ENCODE measurements at places on chromosomes 11 and 22.

DNA sequence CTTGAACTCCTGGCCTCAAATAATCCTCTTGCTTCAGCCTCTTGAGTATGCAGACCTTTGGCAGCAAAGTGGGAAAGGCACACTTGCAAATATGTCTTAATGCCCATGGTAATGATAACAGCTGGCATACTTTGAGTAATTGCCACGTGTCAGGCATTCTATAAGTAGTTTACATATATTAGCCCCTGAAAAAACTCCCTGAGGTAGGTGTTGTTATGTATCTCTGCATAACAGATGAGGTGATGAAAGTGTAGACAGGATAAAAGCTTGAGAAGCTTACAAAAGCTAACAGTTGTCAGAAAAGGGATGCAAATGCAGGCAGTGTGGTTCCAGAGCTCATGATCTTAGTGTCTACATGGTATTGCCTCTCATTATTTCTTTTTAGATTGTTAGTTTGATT, 291.1 kb upstream of the C11orf87 start:
- no peak for DNase-seq

DNA sequence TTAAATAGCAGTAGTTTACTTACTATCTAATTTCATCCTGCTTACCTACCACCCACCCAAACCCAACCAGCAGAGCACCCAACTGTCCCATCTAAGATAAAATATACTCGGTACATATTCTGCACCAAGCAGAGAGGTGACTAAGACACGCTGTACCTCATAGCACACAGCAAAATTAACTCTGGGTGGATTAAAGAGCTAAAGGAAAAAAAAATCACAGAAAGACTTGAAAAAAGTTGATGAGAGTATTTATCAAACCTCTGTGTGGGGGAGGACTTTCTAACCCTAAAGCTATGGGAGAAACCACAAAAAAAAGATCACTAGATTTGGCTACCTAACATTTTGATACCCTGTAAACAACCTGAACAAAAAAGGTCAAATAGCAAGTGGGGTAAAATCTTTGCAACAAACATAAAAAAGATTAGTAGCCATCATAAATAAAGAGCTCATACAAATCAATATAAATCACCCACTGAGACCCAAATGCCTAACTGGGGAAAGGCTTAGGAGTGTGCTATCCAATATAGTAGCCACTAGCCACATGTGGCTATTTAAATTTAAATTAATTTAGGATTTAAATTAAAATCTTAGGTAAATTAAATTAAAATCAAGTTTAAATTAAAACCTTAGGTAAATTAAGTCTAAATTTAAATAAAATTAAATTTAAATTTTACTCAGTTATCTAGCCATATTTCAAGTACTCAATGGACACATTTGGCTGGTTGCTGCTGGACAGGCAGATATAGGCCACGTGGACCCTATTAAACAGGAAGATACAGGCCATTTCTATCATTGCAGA, 25.6 kb upstream of the CD5 start:
- DNase-seq = no peak

GRCh38 chr22:29642694-29643093, 39.3 kb downstream of the NF2 start:
- no peak for DNase-seq

DNA sequence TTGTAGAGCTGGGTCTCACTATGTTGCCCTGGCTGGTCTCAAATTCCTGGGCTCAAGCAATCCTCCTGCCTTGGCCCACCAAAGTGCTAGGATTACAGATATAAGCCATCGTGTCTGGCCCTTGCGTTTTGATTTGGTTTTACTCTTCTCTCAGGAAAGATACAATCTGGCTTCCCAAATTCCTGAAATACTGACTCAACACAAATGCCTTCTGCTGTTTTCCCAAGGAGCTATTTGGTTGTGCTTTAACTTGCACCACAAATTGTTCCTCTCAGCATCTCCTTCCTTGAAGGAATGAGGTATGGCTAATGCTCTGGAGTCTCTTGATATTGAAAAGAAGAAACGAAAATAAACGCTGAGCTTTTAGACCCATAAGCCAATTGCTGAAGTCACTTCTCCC, 110.0 kb upstream of the PAX6 start:
- DNase-seq = no peak

- DNase-seq = no peak
These were observed 17.4 kb upstream of the CREB3L1 start for GRCh38 chr11:46259971-46260560.

DNA sequence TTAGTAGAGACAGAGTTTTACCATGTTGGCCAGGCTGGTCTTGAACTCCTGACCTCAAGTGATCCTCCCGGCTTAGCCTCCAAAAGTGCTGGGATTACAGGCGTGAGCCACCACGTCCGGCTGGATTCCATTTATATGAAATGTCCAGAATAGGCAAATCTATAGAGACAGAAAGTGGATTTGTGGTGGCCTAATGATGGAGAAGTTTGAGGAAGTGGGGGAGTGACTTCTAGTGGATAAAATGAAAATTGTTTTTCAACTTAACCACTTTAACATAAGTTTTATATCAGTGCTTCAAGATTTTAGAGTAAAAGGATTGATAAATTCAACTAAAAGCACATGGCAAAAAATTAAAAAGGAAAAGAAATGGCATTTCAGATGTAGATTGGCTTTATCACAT, 66.2 kb downstream of the HIPK3 start:
- DNase-seq = peak; percentile 32

DNA sequence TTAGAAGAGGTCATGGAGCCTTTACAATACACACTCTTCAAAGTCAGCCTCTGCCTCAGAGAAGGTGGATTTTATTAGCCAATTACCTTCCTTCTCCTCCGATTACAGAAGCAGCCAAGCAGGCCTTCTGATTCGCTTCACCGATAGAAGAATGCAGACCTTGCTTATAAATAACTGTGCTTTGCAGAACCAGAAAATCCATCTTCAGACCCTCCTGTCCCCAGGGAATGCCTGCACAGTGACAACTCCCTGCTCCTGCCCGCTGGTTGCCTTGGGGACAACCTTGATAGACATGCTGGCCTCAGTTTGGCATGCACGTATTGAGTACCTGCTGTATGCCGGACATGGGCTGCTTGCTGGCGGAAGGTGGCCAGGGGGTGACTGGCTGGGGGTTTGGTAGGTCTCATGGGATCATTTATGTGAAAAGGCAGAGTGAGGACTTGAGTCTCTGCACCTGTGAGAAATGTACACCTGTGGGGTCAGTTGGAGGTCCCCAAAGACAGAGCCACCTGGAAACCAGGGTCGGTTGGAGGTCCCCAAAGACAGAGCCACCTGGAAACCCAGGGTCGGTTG, 1238.7 kb downstream of the BRD1 start:
- DNase-seq = no peak

GRCh38 chr11:104946907-104947306, 21.5 kb downstream of the CASP4 start:
- peak; percentile 81 for DNase-seq

- DNase-seq = no peak
These were observed 17.4 kb upstream of the MRGPRX2 start for GRCh38 chr11:19077965-19078364.

GRCh38 chr22:41015003-41015402, 63.8 kb downstream of the RBX1 start:
- DNase-seq = peak; percentile 27

DNA sequence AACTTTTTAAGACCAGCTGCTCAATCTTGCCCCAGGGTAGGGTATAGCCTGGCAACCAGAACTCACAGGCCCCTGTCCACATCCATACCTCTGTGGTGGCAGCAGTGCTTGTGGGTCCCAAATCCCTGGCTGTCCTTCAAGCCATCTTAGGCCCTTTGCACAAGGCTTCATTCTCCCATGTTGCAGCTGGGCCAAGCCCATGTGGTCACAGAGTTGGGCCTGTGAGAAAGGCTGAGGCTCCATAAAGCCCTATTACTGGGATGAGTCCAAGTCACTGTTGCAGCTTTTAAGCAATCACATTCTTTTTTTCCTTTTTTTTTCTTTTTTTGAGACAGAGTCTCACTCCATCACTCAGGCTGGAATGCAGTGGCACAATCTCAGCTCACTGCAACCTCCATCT, 47.9 kb upstream of the SLC25A1 start:
- no peak for DNase-seq

- DNase-seq = no peak
These were observed 55.5 kb downstream of the TRAF6 start for GRCh38 chr11:36454551-36454940.

- DNase-seq = peak; percentile 90
These were observed 44.5 kb downstream of the ZNF280B start for GRCh38 chr22:22463855-22464540.

- no peak for DNase-seq
These were observed 1408.4 kb upstream of the TENM4 start for GRCh38 chr11:80849253-80849652.

- DNase-seq = no peak
These were observed 4.8 kb upstream of the NOX4 start for GRCh38 chr11:89495951-89496350.

GRCh38 chr11:33168709-33169200, 7.5 kb upstream of the CSTF3 start:
- DNase-seq = no peak

- DNase-seq = no peak
These were observed 78.8 kb downstream of the MYEOV start for GRCh38 chr11:69372589-69373250.

GRCh38 chr22:17929909-17930308, 94.5 kb downstream of the MICAL3 start:
- no peak for DNase-seq

GRCh38 chr11:114673661-114674060, 4.7 kb upstream of the NXPE2 start:
- DNase-seq = no peak

DNA sequence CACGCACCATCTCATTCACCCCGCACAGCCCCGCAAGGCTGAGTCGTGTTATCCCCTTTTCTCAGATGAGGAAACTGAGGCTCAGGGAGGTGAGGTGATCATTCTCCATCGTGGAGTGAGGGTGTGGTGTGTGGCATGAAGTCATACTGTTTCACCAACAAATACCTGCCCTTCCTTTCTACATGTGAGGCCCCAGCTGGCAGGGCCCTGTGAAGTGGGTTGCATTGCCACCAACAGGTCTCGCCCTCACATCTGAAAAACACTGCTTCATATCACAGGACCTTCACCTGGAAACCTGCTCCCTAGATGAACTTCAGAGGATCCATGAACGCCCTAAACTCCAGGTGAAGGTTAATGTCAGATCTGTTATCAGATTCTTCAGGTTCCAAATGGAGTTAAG, 4.3 kb downstream of the SSTR3 start:
- no peak for DNase-seq

GRCh38 chr11:64204464-64204989, 2.0 kb upstream of the FERMT3 start:
- DNase-seq = peak; percentile 99

- DNase-seq = no peak
These were observed 955.5 kb upstream of the CHORDC1 start for GRCh38 chr11:91178366-91178765.

GRCh38 chr11:77747381-77747969, 73.0 kb downstream of the RSF1 start:
- no peak for DNase-seq

GRCh38 chr11:42625757-42626665, 685.8 kb upstream of the API5 start:
- DNase-seq = no peak

DNA sequence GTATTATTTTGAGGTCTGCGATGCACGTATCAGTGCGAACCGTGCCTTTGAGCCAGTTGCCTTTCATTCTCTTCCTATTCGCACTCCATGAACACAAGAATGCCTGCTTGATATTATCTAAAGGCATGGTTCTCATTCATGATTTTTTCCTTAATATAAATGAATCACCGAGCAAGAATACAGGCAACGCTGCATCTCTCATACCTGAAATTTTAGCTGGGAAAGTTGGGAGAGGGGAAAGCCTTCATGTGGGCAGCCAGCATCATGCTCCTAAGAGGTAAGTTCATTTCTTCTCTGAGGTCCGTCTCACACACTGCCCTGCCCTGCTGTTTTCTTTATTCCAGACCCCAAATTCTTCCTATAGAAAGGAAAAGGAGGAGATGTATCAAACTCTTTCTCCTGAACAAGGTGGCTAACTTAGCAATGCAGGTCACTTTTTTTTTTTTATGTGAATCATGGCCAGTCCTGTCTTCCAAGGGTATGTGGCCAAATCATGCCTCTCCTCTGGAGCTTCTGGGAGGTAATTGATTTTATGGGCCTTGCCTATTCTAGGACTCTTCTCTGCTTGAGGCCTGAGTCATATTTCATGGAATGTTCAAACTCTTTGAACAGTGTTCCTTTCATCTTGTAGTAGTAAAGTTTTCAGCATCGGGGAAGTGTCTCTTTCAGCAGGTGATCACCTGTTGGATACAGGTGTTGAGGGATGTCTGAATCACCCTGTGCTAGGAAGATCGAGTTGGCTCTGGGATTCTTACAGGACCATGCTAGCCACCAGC, 3.2 kb downstream of the GLB1L2 start:
- no peak for DNase-seq

DNA sequence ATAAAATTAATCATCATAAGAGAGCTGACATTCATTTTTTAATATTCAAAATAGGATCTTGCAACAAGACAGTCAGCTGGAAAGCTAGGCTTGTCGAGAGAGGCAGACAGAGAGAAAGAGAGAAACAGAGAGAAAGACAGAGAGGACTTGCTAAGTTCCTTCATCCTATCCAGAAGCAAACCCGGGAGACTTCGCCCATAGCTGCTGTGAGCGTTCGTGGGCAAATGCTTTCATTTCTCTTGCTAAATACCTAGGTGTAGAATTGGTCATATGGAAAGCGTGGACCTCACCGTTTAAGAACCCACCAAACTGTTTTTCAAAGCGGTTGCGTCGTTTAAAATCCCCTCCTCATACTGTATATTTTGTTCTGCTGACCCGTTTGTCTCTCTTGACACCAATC, 25.3 kb upstream of the KRTAP5-6 start:
- no peak for DNase-seq

DNA sequence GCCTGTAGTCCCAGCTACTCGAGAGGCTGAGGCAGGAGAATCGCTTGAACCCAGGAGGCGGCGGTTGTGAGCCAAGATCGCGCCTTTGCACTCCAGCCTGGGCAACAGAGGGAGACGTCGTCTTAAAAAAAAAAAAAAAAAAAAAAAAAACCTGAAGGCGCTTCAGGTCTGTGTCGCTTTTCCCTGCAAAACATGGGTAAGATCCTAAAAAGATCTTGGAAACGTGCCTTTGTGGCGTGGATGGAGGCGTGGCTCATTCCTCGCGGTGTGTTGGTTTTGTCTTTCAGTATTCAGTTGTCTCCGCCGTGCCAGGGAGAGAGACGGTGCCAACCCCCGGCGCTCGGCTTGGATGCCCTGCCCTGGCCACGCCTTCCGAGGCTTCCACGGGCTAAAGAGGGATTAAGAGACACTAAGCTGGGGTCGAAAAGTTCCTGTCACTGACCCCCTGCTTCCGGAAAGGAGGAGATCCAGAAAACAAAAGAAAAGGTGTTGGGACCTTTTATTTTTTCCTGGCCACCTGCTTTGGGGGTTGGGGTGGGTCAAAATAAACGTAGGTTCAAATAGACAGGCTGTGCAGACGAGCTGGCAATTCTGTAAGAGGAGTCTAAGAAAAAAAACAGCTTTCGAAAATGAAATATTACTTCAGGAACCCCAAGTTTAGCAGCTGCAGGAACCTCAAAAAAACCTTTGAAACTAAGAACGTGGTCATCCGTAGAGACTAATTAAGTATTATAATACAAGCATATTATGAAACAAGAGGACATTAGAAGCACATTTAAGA, 1.1 kb upstream of the SLC35F2 start:
- DNase-seq = peak; percentile 59
